CD8-positive, alpha-beta T cell (primary cell): ENCODE measurements at places on chromosomes 7 and 10.
A peak's percentile ranks its signal among the peaks of the same experiment; 100 is the strongest.

DNA sequence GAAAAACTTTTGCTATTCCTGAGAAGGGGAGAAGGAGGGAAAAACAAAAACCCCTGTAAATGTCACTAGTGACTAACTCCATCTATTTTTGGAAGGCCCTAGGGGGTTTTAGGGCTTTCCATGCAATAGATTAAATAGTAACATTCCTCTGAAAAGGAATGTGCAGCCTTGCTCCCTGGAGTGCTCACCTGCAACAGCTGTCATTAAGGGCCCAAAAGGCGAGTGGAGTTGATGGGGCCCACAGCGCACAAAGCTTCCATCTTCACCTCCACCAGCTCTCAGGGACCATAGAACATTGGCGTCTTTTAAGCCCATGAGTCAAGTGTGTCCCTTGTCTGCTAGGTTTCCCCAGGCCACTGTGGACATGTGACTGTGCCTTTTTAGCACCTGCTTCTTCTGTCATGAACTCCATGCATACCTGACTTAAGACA, 58.0 kb upstream of the IL6 start:
- DNase-seq, result no peak

- no peak for DNase-seq
These were observed 38.2 kb downstream of the PPP1R3A start for GRCh38 chr7:113880559-113880958.

DNA sequence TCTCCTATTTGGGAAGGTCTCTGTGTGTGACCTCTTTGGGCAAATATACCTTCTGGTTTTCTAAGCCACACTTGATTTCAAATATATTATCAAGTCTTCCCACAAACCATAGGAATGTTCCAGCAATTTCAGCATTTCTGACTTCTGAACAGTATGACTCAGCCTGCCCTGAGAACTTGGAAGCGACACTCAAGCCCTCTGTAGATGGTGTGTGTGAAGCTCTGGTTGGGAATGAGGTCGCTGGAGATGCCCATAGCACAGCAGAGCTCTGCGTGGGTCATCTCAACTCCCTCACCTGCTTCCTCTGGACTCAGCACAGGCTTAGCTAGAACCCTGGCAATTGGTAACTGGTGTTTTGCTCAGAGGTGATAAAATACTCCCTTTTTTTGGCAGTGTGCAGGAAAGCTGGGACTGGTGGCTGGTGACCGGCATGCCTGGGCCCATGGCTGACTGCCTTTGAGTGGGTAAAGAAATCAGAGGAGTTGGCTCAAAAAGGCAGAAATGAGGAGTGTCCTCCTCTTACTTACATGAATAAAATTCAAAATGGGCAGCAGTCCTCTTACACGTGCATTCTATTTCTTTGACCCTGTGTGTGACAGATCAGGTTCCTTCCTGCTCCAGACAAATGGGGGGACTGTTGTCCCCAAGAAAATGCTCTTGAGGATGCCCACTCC, 87.5 kb upstream of the NRP1 start:
- DNase-seq, result no peak

DNA sequence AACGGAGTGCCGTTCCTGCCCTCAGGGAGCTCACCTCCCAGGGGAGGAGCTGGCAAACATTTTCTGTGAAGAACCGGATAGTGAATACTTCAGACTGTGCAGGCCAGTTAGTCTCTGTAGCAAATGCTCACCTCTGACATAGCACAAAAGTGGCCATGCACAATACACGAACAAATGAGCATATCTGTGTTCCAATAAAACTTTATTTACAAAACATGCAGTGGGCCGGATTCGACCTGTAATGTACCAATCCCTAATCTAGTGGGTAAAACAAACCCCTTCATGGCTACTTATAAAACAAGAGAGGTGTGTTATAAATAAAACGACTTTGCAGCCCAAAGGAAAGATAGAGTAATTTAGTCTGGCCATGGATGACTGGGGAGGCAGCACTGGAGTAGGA, 48.7 kb downstream of the KCNMA1 start:
- DNase-seq, result no peak

- no peak for DNase-seq
These were observed 249.5 kb downstream of the RPS24 start for GRCh38 chr10:78283069-78283682.

- DNase-seq, result no peak
These were observed 220.2 kb downstream of the SNX10 start for GRCh38 chr7:26511866-26512265.

DNA sequence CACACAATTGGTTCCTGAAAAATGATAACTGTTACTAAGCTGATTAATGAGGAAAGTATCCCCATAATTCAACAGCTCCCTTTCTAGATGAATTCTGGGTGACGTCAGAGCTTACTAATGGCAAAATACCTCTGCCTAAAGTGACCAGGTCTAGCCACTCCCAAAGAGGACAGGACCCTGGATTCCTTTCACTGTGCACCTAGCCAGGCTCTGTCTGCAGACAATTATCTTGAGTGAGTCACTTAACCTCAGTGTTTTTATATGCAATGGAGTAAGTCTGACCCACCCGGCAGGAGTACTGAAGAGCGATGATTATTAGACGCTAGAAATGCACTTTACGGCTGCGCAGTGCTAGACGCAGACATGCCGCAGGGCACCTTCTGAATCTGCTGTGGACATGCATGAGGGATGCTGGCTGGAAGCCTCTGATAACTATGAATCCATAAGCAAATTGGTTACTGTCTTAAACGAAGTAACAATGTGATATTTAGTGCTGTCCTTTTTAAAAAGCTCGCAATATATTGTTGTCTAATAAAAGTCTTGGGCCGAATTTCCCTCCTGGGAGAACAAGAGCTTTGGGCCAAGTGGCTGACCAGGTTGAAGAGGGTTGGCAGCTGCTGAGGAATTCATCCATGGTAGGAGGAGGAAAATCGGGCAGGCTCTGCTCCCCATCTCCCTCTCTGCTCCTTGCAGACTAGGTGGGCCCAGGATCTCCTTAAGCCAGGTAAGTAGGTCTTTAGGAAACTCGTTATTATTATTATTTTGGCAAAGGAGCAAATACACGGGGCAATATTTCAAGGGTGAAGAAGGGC, 4.6 kb upstream of the INPP5A start:
- DNase-seq, result no peak

DNA sequence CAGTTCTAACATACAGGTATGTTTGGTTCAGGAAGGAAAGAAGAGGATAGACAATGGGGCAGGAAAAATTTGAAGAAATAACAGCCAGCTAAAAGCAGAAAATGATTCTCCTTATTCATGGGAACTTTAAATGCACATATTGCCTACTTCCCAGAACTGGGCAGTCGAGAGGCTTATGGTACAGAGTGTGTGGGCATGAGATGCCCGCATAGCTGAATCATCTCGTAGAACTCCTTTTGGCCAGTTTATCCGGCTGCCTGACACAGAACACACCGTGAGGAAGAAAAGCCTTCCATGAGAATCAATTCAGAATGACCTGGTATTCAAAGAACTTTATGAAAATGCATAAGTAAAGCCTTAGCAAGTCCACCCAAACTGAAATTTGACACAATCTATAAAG, 471.6 kb downstream of the SH2D4B start:
- DNase-seq, result no peak

DNA sequence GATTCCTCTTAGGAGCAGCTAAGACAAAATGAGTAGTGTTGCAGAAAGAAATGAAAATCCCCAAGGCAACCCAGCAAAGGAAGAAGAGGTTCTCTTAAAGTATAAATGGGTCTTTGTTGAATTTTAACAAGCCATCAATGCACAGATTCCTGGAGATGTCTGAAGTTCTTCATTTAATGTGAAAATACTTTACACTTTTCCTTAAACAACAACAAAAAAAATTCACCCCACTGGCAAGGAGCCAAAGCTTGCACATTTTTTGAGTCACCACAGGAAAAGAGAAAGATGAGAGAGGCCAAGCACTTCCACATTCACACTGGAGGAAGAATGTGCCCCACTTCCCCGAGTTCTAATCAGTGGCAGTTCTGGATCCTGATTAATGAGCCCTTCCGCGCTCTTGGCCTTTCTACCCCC, 286.4 kb upstream of the MEOX2 start:
- no peak for DNase-seq

DNA sequence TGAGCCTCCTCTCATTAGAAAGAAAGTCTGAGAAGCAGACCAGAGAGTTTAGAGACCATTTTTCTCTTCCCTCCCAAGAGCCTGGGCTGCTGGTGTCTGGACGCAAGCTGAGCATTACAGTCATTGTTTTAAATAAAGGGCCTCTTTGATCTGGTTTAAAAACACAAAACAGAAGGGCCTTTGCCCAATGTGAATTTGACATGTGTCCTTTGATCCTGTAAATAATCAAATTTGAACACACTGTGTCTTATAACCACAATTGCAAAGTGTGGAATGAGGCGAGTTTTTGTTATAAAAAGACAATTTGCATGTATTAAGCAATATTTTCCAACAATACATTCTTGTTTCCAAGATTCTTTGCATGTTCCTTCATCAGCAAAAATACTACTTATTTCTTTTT, 158.5 kb downstream of the C7orf25 start:
- no peak for DNase-seq

DNA sequence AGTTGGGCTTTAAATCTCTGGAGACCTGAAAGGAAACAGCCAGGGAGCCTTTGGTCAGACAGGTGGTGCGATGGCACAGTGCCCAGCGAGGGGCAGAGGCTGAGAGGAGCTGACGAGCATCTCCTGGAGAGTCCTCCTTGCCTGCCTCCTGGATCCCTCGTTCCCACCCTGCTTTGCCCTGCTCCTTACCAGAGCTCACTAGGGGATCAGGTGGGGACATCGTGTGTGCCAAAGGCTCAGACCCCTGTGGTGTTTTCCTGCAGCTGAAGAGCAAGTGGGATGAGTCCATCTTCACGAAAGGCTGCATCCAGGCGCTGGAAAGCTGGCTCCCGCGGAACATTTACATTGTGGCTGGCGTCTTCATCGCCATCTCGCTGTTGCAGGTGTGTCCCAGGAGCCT, 21.8 kb upstream of the SH2D4B start:
- DNase-seq, result no peak

GRCh38 chr10:62054408-62054807, 152.9 kb downstream of the ARID5B start:
- DNase-seq, result no peak

DNA sequence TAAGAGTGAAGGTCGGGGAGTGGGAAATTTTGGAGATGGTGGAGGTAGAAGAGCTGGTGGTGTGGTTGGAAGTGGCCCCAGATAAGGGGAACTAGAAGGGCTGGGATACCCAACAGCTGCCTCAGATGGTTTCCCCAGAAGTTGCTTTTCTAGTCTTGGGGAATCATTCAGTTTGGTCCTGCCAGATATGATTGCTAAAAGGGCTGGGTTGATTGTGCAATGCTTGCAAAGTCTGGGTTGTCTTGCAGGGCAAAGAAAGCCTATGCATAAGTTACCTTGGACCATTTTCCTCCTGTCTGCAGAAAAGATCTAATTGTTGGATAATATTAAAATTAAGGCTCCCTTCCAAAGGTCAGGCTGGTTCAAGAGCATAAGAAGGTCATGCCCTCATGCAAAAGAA, 213.8 kb upstream of the ZNF804B start:
- no peak for DNase-seq

DNA sequence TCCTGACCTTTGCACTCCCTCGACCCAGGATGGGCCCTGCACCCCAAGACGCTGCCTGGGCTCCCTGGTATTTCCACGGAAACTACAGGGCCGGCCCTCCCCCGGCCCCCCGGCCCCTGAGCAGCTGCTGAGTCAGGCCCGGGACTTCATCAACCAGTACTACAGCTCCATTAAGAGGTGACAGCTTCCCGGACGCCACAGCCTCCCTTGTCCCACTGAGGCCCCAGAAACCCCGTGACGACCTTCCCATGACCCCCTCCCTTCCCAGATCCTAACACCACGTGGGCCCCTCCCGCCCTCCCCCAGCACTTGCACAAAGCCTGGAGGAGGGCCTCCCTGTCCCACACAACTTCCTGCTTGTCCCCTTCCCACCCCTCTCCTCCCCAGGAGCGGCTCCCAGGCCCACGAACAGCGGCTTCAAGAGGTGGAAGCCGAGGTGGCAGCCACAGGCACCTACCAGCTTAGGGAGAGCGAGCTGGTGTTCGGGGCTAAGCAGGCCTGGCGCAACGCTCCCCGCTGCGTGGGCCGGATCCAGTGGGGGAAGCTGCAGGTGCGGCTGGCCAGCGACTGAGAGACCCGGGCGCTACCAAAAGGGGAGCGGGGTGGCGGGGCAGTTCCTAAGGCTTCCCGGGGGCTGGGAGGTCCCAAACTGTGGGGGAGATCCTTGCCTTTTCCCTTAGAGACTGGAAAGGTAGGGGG, 5.7 kb downstream of the NOS3 start:
- no peak for DNase-seq

GRCh38 chr10:99926925-99927720, 82.6 kb downstream of the DNMBP start:
- no peak for DNase-seq

DNA sequence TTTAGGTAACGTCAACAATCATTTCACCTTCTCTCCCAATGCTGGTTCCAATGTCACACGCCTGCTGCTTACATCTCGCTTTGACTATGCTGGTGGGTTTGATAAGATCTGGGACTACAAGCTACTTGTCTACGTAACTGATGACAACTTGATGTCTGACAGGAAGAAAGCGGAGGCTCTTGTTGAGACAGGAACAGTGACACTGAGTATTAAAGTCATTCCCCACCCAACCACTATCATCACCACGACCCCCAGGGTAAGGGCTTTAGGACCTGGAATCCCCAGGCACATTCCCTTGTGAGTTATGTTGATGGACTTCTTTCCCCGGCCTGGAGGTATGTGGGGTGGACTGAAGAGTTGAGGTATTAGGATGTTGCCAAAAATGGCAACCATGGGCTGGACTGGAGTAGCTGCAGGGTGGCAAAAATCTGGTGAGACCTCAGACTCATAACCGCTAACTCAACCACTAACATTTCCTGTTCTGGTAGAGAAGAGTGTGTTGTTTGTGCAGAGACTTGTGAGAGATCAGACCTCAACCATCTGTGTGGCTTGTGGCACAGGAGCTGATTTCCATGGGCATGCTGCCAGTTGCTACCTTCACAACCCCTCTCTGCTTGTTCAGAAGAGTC, 59.2 kb downstream of the CDHR3 start:
- DNase-seq, result peak; percentile 84

DNA sequence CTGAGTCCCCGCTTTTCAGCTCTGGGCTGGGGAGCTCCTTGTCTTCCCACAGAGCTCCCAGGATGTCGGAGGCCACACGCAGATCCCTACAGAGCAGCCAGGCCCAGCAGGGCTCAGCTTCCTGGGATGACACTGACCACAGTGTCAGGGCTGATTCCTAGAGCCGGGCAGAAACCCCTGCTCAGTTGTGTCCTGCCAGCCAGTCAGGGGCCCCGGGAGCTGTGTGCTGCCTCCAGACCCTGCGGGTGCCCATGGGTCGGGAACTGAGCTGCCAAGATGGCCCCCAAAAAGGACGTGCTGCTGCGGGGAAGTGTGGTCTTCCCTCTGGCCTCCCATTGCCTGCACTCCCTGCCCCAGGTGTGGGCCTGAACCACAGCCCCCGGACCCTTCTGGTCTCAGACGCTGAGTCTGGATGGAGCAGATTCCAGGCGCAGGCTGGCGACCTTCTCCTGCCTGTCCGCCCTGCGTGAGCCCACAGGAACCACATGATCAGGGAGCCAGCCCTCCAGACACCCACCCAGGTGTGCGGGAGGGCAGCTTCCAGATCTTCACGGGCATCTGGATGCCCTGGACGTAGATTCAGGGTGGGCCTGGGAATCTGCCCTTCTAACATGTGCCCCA, 217.4 kb downstream of the MAD1L1 start:
- DNase-seq, result no peak
